Germinal center (tissue), 1 donor: ENCODE measurements at places on chromosomes 5 and 9.
A peak's percentile ranks its signal among the peaks of the same experiment; 100 is the strongest.

DNA sequence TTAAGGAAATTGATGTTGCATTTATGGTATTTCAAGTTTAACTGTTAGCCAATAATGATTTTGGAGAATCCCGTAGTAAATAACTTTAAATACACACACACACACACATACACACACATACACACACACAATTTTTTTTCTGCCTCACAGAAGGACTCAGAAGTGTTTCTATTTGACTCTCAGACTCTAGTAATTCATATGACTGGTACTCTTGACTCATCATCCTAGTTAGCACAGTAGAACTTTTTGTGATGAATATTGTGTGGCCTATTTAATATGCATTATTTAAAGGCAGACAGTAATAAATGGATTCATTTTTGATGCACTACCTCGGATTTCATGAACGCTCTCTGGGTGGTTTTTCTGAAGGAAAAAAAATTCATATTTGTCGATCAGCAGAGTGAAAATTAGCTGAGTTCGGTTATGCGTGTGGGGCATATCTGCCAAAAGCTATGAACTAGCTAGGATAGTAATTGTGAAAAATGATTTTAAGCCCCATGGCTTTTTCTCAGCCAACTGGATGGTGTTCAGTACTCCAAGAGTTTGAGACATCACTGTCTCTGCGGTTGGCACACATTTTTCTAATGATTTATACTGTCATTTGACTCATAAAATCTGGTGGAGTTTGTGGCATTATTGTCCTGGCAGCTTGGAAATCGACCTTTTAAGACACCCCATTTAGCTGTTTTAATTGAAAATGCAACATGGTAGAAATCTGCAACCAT is 102.2 kb downstream of the PCSK5 start:
- no peak for DNase-seq

DNA sequence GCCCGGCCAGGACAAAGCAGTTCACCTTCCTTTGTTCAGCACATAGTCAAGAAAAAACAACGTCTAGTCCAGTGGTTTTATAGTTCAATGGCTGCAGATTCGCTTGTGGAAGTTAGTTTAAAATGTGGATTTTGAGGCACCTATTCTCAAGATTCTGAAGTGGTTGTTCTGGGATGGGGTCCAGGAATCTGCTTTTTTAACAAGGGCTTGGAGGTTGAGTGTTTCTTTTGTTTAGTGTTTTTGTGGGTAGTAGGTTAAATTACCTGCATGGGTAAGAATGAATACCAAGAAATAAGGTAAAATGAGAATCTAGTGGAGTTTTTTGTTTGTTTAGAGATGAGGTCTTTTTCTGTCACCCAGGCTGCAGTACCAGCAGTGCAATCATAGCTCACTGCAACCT is 28.4 kb upstream of the NADK2 start:
- no peak for DNase-seq

- DNase-seq = no peak
Observed at GRCh38 chr5:139836469-139837208, 41.0 kb downstream of the PSD2 start.

DNA sequence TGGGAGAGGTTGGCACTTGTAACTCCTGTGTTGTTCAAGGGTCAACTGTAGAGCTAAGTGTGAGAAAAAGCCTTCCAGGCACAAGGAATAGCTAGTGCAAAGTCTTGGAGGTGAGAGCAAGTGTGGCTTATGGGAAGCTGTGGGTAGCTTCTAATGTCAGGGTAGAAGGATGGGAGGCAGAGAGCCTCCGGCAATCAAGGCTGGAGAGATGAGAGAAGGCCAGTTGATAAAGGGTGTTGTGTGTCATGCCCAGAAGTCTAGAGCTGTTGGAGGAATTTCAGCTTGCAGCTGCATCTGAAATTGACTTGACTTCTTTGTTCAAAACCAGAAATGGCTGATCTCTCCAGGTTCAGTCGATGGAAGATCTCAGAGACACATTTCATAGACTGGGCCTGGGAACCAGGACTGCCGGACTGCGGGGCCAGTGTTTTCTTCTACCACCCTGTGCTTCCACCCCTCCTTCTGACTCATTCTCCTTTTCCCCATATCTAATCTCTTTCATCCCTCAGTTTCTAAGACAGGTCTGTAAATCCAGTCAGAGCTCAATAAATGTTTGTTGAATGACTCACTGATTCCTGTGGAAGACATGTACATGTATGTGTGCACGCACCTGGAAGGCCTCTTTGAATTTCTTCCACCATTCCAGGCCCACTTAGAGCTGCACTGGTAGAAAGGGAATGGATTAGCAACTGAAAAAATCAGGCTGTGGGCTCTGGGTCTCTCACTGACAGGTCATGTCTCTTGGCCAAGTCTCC is 67.8 kb upstream of the KLF4 start:
- DNase-seq = no peak

- DNase-seq = peak; percentile 14
Observed at GRCh38 chr5:156934450-156935211, 28.4 kb downstream of the TIMD4 start.

DNA sequence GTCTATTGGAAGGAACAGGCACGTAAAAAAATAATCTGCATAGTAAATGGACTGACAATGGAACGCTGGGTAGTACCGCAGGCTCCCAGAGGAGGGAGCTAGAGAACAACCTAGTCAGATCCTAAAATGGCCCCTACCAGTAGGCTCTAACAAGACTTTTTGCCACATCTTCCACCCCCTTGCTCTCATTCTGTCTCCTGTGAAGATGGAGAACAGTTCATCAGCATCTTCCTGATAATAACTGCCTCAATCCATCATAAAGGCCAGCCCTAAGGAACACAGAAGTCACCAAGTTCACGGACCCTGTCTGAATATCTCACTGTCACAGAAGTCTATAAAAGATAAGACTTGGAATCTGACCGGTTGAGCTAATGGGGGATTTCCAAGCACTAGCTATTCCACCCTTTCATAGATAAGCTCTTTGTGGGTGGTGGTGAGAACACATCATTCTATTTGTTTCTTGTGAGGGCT is 133.4 kb downstream of the SLC1A3 start:
- DNase-seq = peak; percentile 70

DNA sequence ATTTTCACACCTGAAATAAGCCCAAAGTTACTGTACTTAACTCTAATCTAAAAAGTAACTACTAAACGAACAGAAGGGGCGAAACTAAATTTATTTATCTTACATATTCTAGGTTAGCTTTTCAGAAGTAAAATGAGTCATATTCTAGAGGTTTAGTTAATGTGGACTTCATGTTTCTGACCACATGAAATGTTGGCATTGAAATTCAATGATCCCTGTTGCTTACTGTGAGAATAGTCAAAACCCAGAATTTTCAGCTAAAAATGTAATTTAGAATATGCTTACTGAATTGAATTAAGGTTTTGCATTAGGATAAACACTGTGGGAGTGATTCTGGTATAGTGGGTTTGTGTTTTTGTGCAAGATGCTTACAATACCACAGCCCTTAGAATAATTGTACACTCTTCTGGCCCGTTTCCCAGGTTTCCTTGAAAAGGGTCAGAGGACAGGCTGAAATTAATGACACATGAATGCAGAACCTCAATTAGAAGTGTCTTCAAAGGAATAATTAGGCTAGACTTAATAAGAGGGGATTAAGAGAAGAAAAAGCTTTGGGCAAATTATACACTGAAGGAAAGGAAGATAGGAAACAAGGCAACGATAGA is 1.4 kb upstream of the SNX18 start:
- no peak for DNase-seq

DNA sequence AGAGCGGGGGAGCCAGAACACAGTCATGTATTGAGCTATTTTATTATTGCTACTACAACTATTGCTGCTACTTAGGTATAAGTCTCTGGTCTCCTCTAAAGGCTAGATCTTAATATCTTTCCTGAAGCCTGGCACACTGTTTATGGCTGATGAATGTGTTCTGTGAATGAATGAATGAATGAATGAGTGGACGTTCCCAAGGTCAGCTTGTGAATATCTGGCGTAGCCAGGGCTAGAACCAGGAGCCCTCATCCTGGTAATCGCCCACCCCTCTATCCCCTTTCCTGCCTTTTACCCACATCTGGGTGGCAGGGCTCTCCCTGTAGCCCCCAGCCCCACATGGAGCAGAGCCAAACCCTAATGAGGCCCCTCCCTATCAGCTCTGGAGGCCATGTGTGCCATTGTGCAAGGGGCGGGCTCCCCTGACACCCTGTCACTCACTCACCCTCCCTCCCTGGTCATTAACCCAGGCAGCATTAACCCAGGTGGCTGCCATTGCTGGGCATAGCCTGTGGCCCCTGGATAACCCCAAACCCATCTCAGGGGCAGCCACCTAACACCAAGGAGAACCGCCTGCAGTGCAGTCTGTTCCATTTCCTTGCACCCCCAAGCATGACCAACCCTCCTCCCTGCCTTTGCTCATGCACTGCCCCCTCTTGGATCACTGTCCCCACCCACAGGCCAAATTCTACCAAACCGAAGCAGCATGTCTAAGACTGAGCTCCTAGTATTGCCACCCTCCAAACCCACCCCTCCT is 2.0 kb upstream of the AKNA start:
- DNase-seq = no peak

DNA sequence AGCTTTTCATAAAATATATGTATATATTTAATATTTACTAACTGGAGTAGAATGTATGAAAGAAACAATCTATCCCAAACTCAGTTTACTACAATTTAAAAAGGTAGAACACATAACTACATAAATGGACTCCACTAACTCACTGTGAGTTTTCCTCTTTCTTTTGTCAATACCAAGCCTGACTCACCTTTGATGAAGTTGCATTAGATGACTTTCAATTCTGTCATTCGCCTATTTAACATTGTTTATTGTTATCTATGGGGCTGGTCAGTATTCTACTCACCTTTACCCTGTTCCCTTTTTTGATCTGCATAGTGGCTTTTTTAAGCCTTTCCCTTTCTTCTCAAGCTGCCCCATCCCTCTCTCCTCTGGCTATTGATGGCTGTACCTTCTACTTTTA is 629.7 kb downstream of the RAB3C start:
- DNase-seq = no peak

GRCh38 chr5:138305797-138306196 is 25.8 kb downstream of the CDC25C start:
- DNase-seq = no peak

DNA sequence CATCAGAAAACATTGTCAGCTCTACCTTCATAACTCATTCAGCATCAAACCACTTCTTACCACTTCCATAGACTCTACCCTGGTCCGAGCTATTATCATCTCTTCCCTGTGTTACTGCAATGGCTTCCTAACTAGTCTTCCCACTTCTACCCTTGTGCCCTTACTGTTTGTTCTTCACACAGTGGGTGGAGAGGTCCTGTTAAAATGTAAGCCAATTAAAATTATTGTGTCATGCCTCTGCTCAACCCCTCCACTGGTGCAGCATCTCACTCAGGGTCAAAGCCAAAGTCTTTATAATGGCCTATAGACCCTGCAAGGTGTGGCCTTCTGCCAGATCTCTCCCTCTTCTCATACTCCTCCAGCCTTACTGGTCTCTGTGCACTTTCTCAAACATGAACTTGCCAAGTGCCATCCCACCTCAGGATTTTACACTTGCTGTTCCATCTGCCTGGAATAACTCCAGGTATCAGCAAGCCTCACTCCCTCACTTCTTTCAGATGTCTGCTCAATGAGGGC is 22.8 kb upstream of the ARAP3 start:
- no peak for DNase-seq

DNA sequence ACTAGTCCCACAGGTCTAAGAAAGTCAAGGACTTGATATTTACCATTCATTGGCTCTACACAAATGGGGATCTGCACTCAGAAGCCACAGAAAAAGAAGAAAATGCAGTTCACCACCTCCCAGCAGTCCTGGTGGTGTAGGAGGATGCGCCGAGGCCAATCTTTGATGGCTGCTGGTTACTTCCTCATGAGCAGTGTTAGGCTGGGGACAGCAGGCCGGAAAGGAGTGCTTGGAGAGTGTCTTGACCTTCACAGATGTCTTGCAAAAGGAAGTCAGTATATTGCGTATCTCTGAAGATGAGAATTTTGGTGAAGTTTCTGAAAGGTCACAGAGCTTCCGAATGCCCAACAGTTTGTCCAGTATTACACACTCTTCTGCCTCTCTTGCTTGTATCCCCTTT is 597.0 kb downstream of the EBF1 start:
- no peak for DNase-seq

DNA sequence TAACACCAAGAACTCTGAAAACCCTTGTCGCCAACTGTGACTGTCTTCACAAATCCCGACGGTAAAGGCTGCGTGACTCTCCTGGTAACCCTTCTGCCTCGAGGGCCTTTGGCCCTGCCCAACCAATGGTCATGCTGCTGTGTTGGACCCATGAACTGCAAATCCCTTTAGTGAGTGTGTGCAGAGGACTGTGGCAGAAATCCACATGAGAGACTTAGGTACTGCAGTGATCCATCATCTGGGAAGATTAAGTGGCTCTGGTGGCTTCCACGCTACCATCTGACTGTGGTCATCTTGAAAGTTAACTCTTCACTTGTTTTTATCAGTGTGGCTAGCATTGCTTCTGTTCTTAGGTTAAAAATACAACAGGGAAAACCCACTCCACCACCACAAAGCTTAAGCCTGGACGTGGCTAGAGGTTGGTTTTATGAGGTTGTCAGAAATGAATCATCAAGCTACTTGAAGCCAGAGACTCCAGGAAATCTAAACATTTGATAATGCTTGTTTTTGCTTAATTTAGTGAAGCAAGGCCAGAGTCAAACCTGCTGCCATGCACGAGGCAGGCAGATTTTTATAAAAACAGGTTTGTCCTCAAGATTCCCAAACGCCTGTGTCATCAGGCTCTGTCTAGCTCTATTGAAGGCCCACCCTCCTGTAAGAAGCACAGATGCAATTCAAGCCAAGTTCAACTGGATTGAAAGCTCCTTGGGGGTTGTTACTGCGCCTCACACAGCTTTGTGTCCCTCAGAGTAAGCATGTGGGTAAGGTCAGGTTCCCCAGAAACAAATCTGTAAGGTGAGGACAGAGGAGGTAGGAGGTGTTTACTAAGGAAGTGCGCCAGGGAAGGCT is 52.7 kb upstream of the ERCC6L2 start:
- no peak for DNase-seq

DNA sequence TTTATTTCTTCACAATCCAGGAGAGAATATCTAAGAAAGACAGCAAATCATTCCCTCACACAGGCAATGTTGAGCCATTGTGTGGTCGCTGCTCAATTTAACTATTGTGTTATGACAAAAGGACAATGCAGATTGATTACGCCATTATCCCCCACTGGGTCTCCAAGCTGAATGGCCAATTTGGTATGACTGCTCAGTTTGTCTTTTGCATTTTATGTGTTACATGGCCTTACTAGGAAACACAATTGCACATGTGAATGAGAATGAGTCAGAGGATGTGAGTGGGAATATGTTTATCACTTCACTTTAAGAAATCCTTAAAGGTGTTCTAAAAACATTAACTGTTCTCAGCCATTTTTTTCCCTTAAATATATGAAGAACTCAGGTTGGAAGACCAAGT is 108.3 kb downstream of the FAM174A start:
- DNase-seq = no peak

- no peak for DNase-seq
Observed at GRCh38 chr9:98234245-98234825, 21.1 kb downstream of the TBC1D2 start.

GRCh38 chr5:81250004-81250403 is 16.9 kb downstream of the CKMT2 start:
- DNase-seq = no peak

GRCh38 chr5:159207222-159207685 is 2.1 kb downstream of the RNF145 start:
- DNase-seq = no peak
